ENCODE measurements at places on chromosomes 3 and 15.

DNA sequence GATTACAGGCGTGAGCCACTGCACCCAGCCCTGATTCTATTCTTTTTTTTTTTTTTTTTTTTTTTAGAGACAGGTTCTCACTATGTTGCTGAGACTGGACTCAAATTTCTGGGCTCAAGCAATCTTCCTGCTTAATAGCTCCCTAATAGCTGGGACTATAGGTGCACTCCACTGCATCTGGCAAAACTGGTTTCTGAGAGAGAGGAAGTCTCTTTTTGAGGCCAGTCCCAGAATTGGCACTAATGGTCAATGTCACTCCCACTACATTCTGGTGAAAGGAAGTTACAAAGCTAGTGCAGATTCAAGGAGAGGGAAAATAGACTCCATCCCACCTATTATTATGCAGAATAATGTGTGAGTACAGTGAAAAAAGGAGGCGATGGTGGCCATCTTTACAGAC, 5.8 kb upstream of the TGFBR2 start:
- no peak for DNase-seq

- no peak for DNase-seq
Observed at GRCh38 chr15:29182590-29182989, 87.0 kb downstream of the NSMCE3 start.

DNA sequence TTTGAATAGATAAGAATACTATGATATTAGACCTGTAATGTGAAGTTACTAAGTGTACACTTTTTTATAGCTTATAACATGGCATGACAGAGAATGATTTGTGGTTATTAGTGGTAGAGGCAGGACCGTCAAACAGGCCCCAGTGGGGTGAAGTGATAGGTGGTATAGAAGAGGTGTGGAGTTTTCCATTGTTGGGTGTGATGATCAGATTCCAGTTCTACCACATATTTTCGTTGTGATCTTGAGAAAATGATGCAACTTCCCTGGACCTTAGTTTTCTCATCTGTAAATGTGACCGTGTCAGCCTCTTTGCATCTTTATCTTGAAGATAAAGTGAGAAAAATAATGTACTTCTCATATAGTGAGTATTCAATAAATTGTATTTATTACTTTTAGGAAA, 30.3 kb upstream of the UTS2B start:
- DNase-seq = no peak

- DNase-seq = peak; percentile 88
Observed at GRCh38 chr15:62569460-62570404, 404.6 kb upstream of the C2CD4B start.

GRCh38 chr3:132160198-132160597, 125.4 kb upstream of the CPNE4 start:
- no peak for DNase-seq

- no peak for DNase-seq
Observed at GRCh38 chr3:126179825-126180476, 435 bp downstream of the ALDH1L1 start.

DNA sequence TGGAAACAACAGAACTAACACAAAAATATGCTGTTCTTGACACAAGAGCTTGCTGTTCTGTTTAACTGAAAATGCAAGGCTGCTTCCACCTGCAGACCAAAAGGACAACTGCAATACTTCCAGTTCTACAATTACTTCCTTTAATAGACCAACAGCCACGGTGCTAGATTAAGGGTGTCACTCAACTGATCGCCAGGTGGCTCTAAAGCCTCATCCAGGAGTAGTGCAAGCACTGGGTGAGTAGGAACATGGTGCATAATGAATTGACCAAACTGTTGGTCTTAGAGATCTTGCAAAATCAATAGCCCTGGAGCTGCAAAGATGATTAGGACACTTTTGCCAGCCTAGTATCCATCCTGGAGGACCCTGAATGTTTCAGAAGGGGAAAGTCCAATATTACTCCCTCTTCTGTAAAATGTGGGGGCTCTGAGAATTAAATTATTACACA, 3.6 kb upstream of the CLDN16 start:
- DNase-seq = peak; percentile 79

DNA sequence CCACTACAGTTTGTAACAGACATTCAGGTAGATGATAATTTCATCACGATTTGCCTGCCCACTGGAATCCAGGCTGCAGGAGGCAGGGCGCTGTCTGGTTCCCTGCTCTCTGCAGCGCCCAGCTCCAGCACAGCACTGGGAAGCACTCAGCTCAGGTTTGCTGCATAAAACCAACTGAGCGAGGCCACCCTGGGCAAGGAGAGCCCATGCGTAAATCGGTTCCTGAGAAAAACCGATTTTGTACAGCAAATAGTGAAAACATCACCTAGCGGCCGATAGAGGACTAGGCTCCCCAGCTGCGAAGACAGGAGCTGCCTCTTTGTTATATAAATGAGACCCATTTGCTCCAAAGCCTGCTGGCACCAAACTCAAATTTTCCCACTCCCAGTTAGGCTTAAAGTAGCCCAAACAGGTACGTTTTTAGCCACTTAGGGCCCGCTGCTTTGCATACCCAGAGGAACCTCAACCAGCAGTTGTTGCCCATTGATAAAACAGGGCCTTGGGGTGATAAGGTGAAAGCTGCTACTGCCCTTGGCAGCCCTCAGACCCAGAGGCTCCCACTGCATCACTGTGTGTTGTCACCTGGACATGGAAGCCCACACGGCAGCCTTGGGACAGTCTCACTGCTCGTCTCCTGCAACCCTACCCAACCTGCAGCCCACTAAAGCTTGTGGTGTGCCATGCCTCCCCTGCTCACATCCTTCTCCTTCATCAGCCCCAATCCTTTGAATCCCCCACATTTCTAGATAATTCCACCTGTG, 47.5 kb downstream of the ALDH1L1 start:
- no peak for DNase-seq

- no peak for DNase-seq
Observed at GRCh38 chr3:46318207-46318927, 35.5 kb upstream of the CCR2 start.

DNA sequence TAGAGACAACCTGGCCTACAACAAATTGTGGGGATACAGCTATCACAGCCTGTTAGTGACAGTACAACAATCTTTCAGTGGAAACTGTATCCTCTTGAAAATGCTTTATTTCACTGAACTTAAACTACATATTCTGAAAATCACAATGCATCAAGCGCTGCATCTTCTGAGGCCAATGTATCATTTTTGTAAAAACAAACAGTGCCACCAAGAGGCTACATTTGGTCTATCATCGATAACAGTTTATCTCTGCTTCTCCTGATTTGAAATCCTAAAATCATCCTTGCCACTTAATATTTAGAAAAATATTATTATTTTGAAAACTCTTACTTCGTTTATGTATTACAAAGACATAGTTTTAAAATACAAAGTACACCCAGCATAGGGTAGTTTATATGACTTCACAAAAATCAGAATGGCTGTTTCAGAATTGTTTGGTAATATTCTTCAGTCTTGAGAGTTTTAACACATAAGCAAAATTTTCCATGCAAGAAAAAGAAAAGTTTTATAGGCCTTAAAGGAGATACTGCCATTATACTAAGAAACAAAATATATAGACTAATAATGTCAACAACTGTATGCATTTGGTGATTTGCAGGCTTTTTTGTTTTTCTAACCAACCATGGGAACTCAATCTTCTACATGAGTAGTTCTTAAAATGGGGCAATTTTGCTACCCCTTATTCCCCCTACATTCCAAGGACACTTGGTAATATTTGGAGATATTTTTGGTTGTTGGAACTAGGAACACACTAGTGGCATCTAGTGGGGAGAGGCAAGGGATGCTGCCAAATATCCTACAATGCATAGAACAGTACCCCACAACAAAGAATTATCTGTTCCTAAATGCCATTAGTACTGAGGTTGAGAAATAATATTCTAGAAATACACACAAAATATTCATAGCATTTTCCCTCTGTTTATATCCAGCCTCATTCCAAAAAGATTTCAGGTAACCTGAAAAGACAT, 42.3 kb downstream of the WDR72 start:
- DNase-seq = peak; percentile 1

GRCh38 chr3:105553851-105554250, 187.1 kb downstream of the ALCAM start:
- no peak for DNase-seq

GRCh38 chr3:186664119-186664495, 1.7 kb upstream of the HRG start:
- DNase-seq = no peak

GRCh38 chr15:90016721-90017120, 15.6 kb downstream of the ZNF710 start:
- DNase-seq = no peak

- no peak for DNase-seq
Observed at GRCh38 chr3:197508461-197508860, 47.3 kb downstream of the BDH1 start.

DNA sequence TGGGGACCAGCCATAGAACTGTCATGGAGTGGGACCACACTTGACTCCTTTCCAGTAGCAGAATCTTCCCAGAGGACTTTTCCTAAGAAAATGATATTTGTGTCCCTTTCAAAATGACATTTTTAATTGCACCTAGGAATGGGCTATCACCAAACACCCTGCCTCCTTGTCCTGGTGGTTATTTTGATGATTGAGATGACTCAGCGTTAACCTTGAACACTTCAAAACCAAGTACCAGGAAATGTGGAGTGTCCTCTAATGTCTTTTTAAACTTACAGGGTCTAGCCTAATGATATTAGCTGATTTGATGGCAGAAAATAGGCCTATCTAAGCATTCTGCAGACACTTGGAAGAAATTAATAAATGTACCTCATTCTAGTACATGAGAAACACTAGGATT, 90.7 kb downstream of the HHLA2 start:
- DNase-seq = no peak

- no peak for DNase-seq
Observed at GRCh38 chr15:62903437-62903836, 139.1 kb upstream of the TPM1 start.

GRCh38 chr3:183306798-183307671, 54.0 kb downstream of the B3GNT5 start:
- peak; percentile 45 for DNase-seq

DNA sequence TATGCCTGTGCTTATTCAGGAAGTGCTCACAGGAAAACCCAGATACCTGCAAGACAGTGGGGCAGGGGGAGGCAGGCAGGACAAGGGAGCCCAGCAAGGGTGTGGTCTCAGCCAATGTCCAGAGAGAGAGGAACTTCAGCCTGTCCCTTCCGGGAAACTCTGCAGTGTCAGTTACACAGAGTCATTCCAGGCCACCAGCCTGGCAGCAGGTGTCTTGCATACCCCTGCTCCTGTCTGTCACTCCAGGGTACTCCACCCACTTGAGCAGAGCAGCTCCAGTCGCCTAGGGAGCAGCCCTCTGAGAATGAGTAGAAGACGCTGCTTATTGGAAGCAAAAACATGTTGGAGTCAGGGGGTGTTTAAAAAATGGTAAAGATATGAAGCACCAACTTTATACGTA, 431.2 kb upstream of the RGMA start:
- DNase-seq = no peak

GRCh38 chr15:85361323-85361722, 19.1 kb upstream of the AKAP13 start:
- no peak for DNase-seq

DNA sequence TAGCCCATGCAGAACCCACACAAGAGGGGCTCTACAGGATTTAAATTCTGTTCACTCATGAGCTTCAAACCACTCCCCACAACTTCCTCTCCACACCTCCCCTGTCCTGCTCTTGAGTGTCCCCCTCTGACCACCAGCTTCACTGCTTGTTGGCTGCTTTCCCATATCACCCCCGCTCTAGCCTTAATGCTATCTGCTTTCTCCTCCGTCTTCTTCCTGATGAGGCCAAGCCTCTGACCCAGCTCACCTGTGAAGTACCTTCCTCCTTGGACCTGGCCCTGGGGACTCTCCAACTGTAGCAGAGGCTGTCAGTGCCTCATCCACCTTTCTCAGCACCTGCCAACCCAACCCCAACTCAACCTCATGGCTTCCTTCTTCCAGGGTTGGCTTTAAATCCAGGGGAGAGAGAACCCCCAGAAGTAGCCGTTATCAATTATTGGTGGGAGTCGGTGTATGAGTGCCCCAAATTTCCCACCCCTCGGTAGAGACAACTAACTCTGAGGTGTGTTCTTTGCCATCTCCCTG, 174.8 kb downstream of the MINAR1 start:
- no peak for DNase-seq

DNA sequence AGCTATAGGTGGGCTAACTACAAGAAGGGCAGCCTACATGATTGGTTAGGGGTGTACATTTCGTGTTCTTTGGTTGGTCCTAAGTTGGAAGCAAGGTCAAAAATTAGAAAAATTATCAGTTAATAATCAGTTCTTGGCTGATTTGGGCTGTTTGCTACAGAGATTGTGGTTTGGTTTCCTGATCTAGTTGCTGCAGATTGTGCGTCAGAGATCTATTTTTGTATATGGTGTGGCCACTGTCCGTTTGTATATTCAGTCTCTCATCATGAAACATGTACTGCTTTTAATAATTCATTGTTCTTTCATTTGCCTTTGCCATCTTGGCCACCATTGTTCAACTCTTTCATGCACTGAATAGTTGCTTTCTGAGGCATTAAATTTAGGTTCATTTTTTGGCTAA, 80.9 kb downstream of the LRRC3B start:
- no peak for DNase-seq

DNA sequence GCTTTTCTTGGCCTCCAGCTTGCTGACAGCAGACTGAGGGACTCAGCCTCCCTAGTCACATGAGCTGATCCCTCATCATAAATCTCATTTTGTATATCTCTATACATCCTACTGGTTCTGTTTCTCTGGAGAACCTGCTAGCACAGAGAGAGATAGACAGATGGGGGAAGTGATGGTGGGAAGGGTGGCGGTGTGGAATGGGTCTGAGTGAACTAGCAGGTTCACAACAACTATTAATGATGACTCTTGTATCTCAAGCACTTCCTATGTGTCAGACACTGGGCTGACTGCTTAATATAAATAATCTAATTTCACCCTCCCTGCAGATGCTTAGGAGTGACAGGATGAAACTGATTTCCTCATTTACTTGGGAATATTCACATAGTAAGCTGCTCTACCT, 106.9 kb upstream of the TLE3 start:
- no peak for DNase-seq

DNA sequence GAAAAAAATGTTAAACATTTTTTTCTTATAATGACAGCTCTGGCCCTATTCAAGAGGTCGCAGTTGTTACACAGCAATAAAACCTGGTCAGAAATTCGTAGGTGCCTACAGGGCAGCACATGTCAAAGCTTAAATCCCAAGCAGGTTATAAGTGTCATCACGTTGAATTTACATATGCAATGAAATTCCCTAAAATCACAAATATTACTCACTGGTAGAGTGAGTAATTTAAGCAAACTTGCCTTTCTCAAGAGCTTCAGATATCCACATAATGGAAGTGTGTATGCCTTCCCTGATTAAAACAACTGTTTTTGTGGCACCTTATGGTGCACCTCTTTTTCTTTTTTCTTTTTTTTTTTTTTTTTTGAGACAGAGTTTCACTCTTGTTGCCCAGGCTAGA, 90.7 kb upstream of the FNDC3B start:
- DNase-seq = no peak

DNA sequence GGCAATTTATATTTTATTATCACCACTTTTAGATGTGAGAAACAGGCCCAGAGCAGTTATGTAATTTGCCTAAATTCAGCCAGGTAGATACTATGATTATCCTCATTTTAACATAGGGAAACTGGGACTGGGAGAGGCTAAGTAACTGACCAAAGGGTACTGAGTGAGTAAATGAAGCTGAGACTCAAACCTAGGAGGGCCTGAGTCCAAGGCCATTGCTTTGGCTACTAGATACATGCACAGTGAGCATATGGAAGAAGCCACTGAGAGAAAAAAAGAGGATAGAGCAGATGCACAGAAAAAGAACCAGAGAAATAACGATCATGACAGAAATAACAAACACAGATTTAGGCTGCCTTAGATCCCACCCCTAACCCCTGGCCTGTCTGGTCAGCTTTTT, 33.6 kb downstream of the USF3 start:
- DNase-seq = no peak

GRCh38 chr3:178844916-178845315, 226.7 kb downstream of the ZMAT3 start:
- DNase-seq = no peak

All from NCI-H774 (cell line).